ENCODE measurements at places on chromosomes 1 and 21. TPM values are rescaled to one million over a fixed set of nuclear protein-coding genes. Genes with fewer than 3 reads are reported as not detected.

Gene AJAP1
- not detected for total RNA-seq

Gene CASQ1
- not detected for total RNA-seq

Gene ZNF683
- 0.34 TPM for total RNA-seq

Gene SUSD4
- total RNA-seq: 0.24 TPM

Gene ATXN7L2
- 13.0 TPM for total RNA-seq

Gene IQGAP3
- total RNA-seq: 11.6 TPM

Gene KCNJ9
- total RNA-seq: not detected

Gene FAM43B
- not detected for total RNA-seq

Gene MYBPH
- total RNA-seq: not detected
